ENCODE measurements at places on chromosomes 12 and 14.

DNA sequence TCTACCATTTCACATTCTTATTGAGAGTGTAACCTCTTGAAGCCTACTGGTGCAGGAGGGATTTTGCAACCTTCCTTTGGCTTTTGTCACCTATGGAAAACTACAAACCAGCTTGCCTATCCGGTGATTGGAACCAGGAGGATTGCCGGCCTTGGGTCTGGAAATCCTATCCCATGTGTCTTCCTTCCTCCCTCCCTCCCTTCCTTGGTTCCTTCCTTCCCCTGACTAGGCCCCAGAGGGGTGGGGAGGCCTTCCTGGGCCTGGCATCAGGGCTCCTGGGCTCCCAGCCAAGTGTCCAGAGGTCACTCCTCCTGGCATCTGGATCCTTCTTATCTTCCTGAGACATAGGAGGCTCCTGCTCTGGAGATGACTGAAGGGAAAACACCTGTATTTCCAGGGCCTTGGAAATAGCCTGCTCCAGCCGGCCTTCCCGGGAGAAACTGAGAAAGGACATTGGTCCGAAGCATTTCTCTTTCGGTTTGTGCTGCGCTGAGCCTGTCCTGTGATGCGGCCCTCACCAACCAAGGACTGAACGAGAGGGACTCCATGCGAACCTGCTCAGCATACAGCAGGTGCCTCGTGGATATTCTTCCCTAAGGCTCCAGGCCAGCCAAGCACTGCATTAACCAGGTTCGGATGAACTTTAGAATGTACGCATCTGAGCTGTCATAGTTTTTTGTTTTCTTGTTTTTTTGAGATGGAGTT, 43.4 kb downstream of the PSMA6 start:
- DNase-seq, result no peak

DNA sequence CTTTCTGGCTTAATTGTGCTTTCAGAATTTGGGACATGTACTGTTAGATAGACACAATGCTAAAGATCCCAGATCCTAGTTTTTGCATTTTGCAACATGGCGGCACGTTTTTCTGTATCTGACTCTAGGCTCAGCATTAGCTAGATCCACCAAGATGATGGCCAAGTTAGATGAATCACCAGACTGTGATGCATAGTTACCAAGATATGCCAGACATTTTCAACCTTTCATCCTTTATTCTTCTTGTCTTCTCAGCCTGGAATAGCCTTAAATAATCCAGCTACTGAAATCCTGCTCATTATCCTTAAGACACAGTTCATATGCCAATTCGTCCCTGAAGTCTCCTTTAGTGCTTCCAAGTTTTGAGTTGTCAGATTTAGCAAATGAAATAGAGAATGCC, 144.9 kb upstream of the CRY1 start:
- DNase-seq, result no peak

GRCh38 chr14:21244544-21244943, 24.7 kb downstream of the HNRNPC start:
- DNase-seq, result no peak

GRCh38 chr12:112627851-112628250, 163.7 kb upstream of the RPH3A start:
- DNase-seq, result no peak

DNA sequence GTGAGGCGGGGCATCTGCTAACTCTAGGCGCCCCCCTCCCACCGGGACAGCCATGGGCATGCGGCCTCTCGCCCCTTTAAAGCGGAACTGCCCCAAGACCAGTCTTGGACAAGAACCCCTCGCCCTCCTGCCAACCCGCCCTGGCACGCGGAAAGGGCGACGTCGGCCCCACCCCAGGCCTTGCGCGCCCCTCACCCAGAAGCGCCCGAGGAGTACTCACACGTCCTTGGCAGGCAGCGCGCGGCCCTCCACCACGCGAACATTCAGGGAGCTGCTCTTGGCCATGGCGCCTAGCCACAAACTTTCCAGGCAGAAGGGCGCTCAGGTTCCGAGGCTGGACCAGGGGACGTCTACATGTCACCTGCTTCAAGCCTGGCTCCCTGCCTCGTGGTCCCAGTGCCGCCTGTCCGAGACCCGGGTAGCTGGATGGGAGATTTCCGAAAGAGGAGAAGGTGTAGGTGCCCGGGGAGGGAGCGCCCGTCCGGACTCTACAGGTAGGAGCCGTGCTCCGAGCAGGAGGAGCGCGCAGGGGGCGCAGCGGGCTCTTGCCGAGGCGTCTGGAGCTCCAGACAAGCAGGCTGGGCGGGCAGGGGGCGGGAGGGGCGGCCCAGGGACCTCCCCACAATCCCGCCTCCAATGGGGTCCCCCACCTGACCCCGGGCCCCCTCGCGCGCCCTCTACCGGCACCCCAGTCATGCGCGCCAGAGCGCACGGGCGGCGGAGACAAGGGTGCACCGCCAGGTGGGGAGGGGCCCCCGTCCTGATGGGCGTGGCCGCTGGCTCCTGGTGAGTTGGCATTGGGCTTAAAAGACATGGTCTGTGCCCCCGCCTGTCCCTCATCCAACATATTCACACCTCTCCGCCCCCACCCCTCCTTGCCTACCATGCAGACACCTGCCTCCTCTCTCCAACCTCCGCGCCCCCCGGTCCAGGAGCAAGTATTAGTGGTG, at the start of gene RASAL1:
RASAL1 (minus strand) TSS at position 584 of the 950 bp plus-strand sequence; CDS start at position 285, 299 bp downstream.
- DNase-seq, result peak; percentile 35

DNA sequence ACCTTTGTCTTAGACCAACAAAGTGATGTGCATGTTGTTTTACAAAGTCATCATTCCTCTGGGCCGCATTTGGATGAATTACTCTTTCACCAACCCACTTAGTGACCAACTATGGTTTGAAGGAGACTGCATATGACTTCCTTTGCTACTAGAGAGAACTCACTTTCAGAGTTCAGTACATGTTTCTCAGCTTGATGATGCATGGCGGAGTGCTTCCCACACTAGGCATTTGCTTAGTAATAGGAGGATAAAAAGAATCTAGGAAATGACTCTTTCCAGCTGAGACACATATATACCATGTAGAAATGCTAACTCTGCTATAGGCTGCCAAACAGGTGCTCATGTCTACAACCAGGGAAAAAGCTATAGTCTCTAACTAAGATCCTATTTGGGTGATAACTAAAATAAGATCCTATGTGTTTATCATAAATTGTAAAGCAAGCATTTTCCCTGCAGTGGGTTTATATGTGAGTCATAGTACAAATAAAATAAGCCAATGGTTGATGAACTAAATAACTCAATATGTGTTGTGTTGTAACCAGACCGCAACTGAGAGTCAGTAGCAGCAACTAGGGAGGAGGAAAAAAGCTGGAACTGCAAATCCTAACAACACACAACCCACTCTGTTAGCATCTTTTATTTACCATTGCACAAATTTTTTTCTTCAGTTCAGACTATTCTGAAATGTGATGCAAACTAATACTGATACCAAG, 87.2 kb downstream of the TSPAN8 start:
- DNase-seq, result no peak

GRCh38 chr14:104898870-104899510, 25.7 kb upstream of the PLD4 start:
- DNase-seq, result no peak

- no peak for DNase-seq
Measured at GRCh38 chr14:86035882-86036281, 505.9 kb downstream of the FLRT2 start.

GRCh38 chr14:21408147-21408546, 24.3 kb upstream of the SUPT16H start:
- no peak for DNase-seq

DNA sequence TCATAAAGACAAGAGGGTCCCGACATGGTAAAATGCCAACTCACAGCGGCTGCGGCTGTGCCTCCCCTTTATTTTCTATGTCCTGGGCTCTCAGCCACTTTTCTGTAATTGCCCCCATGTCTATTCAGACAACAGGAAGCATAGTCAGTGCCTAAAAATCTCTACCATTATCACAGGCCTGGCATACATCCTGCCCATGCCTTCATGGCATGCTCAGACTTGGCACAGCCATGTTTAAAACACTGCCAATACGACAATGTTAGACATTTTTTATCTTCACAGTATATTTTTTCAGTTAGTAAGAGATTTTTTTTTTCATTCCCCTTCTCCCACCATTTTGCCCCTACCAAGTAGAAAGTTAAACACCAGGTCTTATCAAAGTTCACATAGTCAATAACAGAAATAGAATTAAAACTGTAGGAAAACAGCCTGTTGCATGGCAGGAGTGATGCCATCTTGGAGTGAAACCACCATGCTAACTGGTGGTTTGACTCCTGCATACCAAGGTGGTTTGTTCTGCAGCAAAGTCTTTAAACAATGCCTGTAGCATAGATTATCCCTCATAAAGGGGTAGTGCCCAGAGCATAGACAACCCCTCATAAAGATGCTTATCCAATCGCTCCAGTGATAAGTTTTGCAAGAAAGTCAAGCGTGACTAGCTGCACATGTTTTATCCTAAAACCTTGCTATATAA, 18.9 kb upstream of the CERS5 start:
- no peak for DNase-seq

GRCh38 chr14:102796661-102797190, 19.5 kb downstream of the TRAF3 start:
- DNase-seq, result no peak

GRCh38 chr12:129862561-129863175, 41.2 kb downstream of the TMEM132D start:
- DNase-seq, result no peak

DNA sequence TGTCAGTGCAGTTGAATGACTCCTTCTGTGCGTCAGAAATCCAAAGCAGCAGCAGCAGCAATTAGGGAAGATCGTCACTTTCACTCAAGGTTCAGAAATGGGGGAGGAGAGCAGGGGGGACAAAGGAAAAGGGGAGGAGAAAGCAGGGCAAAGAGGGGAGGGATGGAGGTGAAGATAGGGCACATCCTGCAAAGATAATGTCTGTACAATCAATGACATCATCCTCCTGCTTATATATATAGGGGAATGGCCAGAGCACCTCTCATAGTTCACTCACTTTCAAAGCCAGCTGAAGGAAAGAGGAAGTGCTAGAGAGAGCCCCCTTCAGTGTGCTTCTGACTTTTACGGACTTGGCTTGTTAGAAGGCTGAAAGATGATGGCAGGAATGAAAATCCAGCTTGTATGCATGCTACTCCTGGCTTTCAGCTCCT, at the start of gene NTS:
NTS (plus strand) TSS at position 265 of the 431 bp plus-strand sequence; CDS start at position 374, 109 bp downstream.
- no peak for DNase-seq

All from NCI-H1694 treated with DMSO at 0.1 percent for 48 hours (cell line).